ELR (cell line): ENCODE measurements at places on chromosomes 3 and 15.

DNA sequence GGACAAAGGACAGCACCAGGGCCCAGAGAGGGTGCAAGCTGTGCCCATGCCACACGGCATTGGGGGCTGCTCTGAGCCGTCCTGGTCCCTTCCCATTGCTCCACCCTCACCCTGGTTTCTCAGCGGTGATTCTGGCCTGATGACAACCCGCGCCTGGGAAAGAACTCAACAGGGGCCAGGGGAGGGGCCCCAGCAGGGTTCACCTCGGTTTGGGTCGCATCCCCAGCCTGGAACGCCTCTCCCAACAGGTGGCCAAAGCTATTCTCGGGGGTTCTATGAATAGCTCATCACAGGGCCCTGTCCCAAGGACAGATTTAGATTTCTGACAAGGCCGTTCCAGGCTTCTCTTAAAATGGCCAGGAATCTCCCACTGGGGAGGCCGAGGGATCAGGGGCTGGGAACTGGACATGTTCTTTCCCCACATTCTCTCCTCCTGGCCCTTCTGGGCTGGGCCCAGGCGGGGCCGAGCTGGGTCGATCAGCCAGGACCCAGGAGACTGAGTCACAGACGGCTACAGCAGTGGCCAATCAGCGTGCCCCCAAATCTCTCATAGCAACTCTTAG, 17.9 kb downstream of the GRIP2 start:
- DNase-seq: no peak

- no peak for DNase-seq
Observed at GRCh38 chr3:99708207-99708745, 69.9 kb downstream of the COL8A1 start.

DNA sequence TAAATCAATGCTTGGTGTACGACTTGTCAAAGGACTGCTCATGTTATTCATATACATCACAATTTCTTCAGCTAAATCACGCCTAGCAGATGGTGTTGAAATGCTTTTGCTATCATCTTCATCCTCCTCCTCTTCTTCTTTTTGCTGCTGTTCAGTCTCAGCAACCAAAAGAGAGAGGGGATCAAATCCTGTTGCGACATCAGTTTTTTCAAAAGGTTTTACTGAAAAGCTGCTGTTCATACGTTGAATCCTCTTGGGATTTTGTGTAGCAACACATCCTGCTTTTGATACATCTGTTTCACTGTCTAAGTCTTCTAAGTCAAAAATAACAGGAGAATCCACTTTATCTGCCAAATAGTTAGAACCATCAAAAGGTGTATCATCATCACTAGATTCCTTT, 69.0 kb downstream of the SLC24A1 start:
- DNase-seq: no peak

- DNase-seq: peak; percentile 56
Observed at GRCh38 chr3:187689984-187690383, 12.4 kb downstream of the RTP2 start.

DNA sequence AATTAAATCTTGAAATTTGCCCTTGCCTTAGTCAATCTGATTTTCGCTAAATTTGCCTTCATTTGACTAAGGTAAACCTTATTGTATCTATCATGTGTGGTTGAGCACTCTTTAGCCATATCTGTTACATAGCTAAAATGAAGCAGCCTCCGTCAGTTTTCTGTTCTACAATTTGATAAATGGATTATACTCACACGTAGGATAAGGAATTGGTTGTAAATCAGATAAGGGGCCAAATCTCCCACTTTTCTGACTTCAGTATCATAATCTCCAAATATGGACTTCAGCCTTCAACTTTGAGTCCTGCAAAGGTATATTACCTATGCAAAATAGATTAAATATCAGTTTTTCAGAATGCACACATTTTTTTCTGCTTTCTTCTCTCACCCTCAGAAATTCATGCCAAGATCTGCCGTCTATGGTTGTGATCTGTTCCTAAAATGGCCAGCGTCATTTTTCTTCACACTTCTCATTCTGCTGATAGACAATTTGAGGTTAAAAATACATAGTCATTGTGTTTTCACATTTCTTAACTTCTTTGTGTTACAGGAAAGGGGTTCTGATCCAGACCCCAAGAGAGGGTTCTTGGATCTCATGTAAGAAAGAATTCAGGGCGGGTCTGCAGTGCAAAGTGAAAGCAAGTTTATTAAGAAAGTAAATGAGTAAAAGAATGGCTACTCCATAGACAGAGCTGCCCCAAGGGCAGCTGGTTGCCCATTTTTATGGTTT, 36.9 kb downstream of the RAB8B start:
- no peak for DNase-seq

DNA sequence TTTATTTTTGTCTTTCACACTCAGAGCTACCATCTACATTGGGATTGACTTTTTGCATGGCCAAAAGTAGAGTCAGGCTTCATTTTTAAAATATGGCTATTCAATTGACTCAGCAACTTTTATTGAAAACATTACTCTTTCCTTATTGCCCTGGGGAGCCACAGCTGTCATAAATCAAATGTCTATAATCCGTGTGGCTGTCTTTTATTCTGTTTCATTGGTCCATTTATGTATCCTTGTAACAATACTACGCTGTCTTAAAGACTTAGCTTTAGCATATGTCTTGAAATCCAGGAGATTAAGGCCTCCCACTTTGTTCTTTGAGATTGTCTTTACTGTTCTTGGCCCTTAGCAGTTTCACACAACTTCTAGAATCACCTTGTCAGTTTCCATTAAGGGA, 55.2 kb downstream of the CEMIP start:
- no peak for DNase-seq

DNA sequence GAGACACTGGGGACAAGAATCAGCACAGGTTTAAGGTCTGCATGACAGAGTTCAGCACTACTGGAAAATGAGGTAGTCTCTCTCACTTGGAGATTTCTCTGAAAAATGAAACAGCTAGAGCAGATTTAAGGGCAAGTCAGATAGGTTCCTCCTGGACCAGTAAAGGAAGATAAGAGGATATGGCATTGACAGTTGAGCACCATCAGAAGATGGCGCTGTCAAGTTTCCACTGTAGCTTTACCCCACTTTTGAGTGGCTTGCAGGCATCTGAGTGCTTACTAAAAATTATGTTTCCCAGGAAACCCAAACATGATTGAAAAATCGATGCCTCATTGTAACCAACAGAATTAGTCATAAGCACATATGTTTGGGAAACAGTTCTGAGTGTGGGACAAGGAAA, 407.2 kb upstream of the UBE2E2 start:
- no peak for DNase-seq

DNA sequence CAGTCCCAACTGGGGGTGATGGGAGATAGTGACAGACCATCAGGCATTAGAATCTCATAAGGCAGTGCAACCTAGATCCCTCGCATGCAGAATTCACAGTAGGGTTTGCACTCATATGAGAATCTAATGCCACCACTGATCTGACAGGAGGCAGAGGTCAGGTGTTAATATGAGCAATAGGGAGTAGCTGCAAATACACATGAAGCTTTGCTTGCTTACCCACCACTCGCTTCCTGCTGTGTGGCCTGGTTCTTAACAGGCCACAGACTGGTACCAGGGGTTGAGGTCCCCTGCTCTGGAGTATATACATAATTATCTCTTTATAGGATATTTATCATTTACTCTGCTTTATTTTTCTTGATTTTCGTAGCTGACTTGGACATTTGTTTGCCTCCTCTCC, 36.0 kb upstream of the ZMAT3 start:
- DNase-seq: peak; percentile 51

DNA sequence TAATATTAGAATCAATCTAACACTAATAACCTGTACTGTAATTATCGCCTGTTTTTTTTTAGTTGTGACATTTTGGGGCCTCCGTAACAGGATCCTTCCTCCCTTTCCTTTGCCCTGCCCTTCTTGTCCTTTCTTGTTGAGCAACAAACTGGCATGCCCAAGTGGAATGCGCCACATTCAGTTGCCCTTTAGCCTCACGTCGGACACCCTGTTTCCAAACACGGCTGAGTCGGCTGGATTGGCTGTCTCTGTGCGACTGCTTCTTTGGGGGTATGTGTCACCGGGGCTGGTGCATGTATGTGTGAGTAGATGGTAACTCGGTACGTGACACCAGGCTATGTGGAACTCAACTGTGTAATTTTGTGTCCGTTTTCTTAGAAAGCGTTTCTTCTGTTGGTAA, 24.1 kb downstream of the TRAK1 start:
- DNase-seq: no peak

DNA sequence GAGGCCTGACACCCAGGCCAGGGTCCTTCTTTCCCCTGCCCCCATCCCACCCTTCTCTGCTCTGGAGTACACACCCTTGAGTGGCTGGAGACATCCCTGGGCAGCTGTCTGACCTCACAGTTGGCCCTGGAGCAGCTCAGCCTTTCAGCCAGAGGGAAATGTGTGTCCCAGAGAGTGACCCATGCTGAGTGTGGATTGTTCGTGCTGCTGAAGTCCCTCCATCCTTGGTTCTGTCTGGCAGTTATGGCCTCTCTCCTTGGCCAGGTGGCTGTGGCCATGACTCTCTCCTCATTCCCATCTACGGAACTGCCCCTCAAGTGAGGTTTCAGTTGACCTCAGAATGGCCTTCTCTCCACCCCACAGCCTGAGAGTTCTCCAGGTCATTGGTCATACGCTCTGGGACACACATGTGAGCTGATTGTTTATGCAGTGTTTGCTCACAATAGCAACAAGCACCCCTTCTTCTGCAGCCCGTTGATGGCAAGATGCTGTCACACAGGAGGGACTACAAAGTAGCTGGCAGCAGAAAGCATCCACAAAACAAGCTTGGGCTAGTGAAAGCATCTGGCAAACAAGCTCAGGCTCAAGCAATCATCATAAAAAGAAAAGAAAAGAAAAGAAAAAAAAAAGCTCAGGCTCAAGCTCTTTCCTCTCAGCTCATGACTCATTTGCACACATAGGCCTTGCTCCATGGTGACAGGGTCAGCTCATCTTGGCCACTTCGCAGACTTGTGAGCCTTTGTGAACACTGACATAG, 55.3 kb upstream of the ITGA11 start:
- peak; percentile 37 for DNase-seq

DNA sequence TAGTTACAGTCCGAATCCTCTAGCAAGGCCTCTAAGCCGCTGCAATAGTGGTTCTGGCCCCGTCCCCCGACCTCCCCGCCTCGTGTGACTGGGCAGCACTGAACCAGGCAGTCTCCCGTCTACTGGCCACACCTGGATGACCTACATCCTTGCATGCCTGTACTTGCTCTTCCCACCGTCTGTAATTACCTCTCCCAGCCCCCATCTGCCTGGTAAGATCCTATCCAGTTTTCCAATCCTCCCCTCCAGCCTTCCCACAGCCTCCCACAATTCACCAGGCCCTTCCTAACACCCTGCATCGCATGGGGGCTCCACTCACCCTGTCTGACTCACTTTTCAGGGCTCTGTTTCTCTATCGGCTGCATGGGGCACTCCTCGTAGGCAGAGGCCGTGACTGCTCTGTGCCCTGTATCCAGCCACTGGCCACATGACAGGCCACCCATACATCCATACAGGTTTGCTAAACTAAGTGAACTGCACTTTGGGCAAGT, 32.8 kb downstream of the XXYLT1 start:
- DNase-seq: no peak

- peak; percentile 86 for DNase-seq
Observed at GRCh38 chr15:45550436-45550835, 27.9 kb upstream of the SLC30A4 start.
